Activated effector memory CD4-positive, alpha-beta T cell treated with anti-CD3 and anti-CD28 coated beads, Interleukin-2, amount 50 U/mL, for 16 hours (primary cell): ENCODE measurements at places on chromosomes 1 and 21.

- no peak for DNase-seq
Measured at GRCh38 chr1:154944401-154945159, 8.1 kb upstream of the PMVK start.

- no peak for DNase-seq
Measured at GRCh38 chr1:230626232-230626631, 16.0 kb upstream of the COG2 start.

GRCh38 chr1:180343921-180344769 is 114.1 kb downstream of the LHX4 start:
- DNase-seq = no peak

DNA sequence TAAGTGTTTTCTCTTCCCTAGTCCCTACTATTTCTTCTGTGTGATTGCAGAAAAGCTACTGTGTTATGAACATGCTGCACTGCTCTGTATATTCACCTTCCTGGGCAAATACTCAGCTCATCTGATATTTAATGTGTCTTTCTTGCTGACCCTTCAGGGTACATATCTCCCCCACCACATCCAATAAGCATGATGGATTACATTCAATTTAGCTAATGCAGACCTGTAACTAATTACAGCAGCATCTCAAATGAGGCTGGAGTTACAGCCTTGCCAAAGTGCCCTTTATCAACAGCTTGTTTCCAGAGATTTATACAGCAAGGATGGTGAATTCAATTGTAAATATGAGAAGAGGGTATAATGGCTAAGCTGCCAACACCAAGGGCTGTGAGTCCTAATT is 144.0 kb downstream of the KCNH1 start:
- no peak for DNase-seq

GRCh38 chr1:18282851-18283600 is 175.4 kb downstream of the IGSF21 start:
- DNase-seq = no peak
